Lower leg skin (tissue), 4 donors: ENCODE measurements at places on chromosomes 2 and 18.
A peak's percentile ranks its signal among the peaks of the same experiment; 100 is the strongest.

- DNase-seq: no peak
Measured at GRCh38 chr18:73980289-73980979, 167.2 kb downstream of the FBXO15 start.

- no peak for DNase-seq
Measured at GRCh38 chr2:66694087-66694860, 259.3 kb downstream of the MEIS1 start.

DNA sequence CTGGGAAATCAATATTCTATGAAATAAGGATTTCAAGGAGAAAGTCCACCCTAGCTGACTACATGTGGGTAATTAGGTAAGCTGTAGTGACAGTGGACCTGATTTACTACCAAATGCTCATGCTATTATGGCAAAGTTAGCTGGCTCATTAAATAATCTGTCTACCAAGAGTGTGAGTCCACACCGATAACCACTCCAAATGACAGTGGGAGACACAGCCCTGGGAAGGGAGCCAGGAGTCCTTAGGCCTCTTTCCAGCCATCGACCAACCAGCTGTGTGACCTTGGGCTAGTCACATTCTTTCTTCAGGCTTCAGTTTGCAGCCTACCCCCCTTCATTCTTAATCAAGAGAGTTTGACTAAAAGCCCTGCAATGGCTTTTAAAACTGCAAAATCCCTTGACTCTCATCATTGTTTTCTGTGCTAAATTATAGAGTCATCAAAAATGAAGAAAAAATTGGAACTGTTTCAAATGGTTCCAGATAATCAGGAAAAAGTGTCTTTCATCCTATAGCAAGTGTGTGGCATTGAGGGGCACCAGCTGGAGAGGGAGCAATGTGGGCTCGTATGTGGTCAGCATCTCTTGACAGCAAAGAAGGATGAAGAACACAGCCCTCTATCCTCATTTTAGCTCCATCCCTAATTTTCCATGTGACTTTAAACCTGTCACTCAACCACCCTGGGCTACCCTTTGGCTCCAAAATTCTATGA, 45.6 kb upstream of the SLC14A2 start:
- DNase-seq: no peak

- no peak for DNase-seq
Measured at GRCh38 chr2:149077861-149078260, 39.4 kb downstream of the LYPD6B start.

- no peak for DNase-seq
Measured at GRCh38 chr18:45962866-45963265, 4.3 kb downstream of the EPG5 start.

DNA sequence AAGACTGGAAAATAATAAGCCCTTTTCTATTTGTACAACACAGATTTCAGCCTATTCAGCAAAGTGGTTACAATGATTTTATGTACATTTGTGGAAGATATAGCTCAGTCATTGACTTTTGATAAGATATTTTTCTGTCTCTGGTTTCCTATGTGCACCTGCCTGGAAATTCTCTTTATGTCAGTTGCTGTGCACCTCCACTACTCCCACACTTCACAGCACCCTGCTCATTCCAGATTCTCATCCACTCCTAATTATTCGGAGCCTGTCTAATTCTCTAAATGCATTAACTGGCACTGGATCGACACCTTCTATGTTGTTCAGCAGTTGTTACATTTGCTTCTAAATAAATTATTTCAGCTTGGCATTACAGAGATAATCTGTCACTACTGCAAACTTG, 275.1 kb upstream of the RND3 start:
- no peak for DNase-seq

- no peak for DNase-seq
Measured at GRCh38 chr2:40144022-40144421, 307.9 kb downstream of the SLC8A1 start.

GRCh38 chr2:118121101-118121500, 32.8 kb downstream of the INSIG2 start:
- no peak for DNase-seq

GRCh38 chr2:70494293-70494886, 59.2 kb downstream of the TGFA start:
- DNase-seq: no peak

- no peak for DNase-seq
Measured at GRCh38 chr2:217743407-217743806, 259.4 kb downstream of the TNS1 start.

DNA sequence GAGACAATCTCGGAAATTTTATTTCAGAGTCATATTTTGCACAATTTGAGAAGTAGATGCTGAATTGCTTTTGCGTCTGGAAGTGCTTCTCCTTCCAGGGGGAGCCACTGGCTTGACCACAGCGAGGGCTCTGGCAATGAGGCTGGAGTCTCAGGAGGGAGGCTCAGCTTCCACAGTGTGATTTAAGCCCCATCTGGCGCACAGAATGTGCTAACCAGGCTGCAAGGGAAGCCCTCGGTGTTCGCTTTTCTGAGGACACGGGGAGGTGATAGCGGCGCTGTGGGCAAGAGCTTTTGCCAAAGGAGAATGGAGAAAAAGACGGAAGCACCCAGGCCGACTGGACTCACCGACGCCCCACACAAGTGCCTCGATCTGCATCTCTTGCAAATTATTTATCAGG, 52.4 kb downstream of the ADI1 start:
- no peak for DNase-seq

DNA sequence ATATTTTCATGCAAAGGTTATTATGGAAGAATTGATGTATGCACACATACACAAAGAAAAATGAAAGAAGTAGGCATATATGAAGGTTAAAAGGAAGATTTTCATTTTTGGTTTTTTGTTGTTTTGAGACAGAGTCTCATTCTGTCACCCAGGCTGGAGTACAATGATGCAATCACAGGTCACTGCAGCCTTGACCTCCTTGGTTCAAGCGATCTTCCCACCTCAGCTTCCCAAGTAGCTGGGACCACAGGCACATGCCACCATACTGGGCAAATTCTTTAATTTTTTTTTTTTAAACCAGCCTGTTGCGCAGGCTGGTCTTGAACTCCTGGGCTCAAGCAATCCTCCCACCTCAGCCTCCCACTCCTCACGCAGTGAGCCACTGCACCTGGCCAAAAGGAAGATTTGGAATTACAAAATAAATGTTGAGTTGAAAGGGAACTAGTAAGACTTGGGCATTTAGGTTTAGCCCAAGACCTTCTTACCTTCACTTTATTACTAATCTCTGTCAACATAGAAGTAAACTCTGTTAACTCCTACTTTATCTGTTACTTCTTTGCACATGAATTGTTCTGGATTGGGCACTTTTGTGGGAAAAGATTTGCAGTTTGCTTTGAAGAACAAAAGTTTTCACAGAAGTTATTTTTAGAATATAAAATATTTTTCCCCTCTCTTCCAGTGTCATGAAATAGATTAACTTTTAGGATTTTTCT, 31.7 kb upstream of the NBEAL1 start:
- DNase-seq: no peak

GRCh38 chr18:69401226-69401971, 711 bp downstream of the DOK6 start:
- no peak for DNase-seq

DNA sequence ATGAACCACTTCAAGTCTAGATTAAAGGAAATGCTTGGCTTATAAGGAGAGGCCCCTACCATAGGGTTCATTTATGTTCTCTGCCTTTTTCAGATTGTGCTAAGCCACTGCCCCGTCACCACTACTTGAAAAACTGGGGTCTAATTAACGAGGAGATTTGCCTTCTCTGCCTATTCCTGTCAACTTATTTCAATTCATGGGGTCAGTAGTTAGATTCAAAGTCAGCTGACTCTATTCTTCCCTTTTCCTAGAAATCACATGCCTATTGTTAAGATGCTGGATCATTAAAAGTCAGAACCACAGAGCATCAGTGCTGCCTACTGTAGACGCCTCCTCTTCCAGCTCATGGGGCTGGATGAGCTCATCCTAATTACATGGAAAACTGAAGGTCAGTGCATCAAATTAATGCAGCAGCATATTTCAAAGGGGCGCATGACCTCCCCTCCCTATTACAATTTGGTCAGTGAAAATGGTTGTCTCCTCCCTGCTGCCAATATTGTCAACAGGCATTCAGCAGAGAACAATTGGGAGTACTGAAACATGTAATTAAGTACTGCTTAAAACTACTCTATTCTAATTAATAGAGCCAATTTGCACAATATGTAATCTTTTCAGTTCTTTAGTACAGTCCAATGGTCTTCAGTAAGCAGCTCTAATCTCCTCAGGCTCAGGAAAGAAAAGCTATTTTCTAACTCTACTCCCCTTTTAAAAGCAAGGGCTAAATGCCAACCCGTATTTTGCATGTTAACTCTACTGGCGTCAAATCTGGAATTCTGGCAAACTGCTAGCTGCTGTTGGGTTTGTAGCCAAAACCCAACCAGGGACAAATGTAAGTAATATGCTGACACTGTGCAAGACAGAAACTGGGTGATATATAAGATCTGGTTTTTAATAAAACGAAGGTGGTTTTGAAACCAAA, 117.4 kb upstream of the ITGB6 start:
- DNase-seq: no peak

- no peak for DNase-seq
Measured at GRCh38 chr18:44834867-44835469, 154.3 kb downstream of the SETBP1 start.

DNA sequence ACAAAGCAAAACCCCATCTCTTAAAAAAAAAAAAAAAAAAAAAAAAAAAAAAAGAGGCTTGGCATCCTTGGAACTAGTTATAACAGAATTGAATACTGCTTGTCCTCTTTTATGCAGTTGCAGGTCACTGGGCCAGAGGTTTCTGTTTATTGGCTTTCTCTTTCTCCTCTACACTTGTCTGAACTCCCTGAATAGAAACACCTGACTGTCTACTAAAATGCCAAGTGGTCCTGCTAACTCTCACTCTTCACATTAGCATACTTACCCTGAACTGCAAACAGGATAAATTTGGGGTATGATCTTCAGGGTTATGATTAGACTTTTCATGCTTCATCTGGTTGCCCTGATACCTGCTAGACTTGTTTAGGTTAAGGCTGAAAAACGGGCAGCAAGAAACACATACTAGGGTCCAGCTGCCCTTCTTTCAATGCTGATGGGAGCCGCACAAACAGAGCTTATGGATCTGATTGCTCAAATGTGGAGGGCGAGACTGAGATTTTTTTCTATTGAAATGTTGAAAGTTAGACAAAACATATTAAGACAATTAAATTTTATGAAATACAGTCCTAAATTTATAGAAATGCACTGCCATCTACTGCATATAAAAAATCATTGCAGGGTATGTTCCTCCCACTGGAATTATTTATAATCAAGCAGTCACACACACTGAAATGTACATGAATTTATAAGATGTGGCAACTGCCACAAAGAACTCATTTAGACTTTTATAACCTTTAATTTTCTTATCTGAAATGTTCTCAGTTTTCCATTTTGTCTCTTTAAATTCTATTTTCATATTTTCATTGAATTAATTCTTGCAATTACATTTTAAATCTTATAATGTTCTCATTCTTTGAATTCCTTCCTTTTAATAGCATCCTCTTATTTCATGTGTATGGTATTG, 40.8 kb downstream of the GTF3C3 start:
- DNase-seq: no peak

DNA sequence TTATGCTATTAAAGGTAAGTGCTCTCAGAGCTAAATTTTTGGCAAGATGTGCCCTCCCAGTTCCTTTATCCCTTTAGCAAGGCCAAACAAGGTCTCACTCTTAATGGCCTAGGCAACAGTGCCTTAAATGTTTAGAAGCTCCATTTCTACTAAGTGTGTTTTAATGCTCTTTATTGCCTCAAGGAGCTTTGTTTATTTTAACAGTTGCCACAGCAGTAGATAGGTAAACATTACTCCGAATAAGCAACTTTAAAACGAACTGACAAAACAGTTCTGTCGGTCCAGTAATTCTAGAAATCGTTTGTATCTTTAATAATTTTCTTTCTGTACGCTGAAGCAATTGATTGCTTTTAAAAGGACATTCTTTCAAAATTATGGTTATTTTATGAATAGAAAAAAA, 74.5 kb downstream of the PIEZO2 start:
- no peak for DNase-seq

DNA sequence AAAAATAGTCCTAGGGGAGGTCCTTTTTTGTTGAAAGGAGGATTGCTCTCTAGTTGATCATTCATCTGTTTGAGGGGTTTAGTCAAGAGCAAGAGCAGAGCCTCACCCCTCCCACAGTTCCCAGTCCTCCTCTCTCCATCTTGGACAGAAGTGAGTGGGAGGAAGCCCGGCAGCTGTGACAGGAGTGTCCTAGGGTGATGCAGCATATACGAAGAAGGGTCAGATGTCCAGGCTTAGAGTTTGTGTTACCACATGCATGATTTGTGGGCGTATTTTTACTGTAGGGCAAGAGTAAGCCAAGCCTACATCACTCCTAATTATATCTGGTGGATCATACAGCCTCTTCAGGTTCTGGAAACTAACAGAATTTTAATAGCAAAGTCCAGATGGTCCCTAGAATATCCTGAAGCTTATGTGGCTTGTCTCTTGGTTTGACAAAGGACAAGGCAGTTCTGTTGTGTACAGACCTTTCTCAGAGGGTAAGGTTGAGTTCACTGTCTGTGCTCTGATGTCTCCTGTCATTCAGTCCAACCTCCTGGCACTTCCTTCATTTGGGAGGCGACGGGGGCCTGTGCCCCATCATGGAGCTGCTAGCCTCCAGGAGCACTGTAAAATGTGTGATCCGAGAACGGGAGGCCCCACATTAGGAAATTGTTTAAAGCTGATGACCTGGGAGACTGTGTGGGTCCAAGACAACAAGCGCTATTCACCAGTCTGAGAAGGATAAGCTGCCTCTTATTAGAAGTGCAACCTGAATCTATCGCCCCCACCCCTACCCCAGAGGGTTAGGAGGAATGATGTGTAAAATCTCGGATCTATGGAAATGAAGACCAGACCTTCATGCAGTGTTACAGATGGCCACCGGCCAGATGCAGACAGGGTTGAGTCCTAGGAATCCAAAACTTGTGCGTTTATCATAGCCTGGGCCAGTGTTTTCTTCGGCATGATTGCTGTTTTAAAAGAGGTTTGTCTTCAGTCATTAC, 6.9 kb downstream of the CEP68 start:
- peak; percentile 76 for DNase-seq

DNA sequence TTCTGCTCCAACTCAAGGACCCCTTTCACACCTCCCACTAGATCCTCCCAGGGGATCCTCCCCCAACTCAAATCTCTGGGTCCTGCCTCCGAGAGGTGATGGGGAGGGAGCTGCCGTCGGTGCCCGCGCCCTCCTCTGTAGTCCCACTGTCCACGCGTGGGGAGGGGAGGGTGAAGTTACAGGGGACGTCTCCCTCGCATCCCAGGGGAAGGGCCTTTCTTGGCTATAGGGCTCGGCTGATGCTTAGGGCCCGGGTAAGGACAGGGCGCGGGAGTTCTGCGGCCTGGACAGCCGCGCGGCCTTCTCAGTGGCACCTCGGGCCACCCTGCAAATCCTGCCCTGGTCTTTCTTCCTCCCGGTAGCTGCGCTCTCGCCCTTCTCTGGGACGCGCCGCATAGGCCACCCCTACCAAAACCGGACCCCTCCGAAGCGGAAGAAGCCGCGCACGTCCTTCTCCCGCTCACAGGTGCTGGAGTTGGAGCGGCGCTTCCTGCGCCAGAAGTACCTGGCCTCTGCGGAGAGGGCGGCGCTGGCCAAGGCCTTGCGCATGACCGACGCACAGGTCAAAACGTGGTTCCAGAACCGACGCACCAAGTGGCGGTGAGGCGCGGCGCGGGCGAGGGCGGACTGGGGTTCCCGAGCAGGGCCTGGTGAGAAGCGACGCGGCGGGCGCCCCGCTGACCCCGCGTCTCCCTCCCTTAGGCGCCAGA, 1.2 kb downstream of the TLX2 start:
- DNase-seq: no peak

- DNase-seq: no peak
Measured at GRCh38 chr2:221347471-221347870, 224.6 kb downstream of the EPHA4 start.

- DNase-seq: no peak
Measured at GRCh38 chr2:58918141-58918540, 677.0 kb upstream of the FANCL start.

- DNase-seq: no peak
Measured at GRCh38 chr2:203858176-203858575, 9.4 kb upstream of the CTLA4 start.
